T-helper 22 cell (primary cell): ENCODE measurements at places on chromosomes 13 and 19.

- no peak for DNase-seq
These were observed 379.0 kb downstream of the EFNB2 start for GRCh38 chr13:106156468-106156867.

DNA sequence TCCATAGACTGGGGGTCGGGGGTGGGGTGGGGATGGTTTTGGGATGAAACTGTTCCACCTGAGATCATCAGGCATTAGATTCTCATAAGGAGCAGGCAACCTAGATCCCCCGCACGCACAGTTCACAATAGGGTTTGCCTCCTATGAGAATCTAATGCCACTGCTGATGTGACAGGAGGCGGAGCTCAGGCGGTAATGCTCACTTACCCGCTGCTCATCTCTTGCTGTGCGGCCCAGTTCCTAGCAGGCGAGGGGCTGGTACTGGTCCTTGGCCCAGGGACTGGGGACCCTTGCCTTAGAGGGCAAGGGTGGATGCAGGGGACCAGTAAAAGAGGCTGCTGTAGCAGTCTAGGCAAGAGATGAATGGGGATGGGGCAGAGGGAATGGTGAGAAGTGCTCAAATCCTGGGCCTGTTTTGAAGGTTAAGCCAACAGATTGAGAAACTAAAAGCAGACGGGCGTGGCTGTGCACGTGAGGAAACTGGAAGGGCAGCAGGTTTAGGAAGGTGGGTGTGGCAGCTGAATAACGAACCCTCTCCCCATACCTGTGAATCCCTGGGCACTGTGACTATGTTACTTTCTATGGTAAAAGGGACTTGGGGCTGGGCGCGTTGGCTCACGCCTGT lies 1.5 kb upstream of the ERICH4 start:
- DNase-seq = no peak

DNA sequence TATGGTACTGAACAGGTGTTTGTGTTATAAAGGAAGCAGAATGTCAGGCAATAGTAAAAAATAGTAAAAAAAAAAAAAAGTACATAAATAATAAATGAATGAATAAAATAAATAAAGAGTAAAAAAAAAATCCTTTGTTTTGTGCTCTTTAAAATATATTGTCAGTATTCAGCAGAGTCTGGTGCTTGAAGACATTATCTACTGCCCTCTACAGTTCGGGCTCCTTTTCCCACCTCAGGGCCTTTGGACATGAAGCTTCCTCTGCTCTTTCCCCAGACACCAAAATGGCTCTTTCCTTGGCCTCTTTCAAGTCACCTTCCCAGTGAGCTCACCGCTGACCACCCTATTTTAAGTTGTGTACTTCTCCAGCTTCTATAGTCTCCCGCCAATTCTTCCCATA lies 137.5 kb downstream of the TNFRSF19 start:
- no peak for DNase-seq

DNA sequence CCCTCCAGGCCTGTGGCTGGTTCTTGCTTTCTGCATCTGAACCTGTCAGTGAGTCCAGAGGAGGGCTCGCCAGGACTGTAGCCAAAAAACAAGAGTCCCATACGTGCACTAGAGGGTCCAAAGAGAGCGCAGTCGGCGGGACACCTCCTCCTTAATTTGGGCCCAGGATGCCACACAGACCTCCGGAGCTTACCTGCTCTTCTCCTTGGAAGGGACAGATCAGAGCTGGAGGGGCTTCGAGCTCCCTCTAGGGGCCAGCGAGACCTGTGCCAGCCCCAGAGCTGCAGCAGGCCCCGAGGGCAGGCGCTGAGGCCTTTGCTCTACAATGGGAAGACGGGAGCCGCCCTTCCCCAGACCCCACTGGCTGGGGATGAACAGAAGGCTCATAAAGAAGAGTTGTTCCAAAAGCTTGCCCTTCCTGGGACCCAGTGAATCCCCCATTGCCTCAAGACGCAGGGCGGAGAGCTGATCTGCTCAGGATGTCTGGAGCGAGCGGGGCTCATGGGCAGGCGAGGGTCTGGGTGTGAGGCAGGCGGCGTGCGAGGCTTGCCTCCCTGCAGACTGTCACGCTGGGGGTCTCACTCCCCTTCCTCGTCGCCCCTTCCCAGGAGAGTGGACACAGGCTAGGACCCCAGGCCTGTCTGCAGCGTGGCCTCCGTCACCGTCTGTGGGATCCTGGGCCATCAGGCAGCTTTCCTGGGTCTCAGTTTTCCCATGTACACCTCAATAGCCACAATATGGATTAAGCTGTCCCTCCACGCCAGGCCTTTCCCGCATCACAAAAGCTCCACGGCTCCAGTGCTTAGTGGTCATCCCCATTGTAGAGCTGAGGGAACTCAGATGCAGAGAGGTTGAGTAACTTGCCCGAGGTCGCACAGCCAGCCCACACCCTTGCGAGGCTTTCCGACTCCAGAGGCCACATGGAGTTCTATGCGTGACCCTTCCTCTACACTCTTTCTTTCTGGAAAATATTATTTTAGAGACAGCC lies 46.9 kb upstream of the VSTM2B start:
- DNase-seq = no peak

- no peak for DNase-seq
These were observed 43.9 kb downstream of the RCBTB2 start for GRCh38 chr13:48488995-48489394.

GRCh38 chr19:45767881-45768654 lies 984 bp downstream of the SIX5 start:
- DNase-seq = no peak
